ENCODE measurements at places on chromosomes 5 and 9. TPM values are rescaled to one million over a fixed set of nuclear protein-coding genes. Genes with fewer than 3 reads are reported as not detected.

DNA sequence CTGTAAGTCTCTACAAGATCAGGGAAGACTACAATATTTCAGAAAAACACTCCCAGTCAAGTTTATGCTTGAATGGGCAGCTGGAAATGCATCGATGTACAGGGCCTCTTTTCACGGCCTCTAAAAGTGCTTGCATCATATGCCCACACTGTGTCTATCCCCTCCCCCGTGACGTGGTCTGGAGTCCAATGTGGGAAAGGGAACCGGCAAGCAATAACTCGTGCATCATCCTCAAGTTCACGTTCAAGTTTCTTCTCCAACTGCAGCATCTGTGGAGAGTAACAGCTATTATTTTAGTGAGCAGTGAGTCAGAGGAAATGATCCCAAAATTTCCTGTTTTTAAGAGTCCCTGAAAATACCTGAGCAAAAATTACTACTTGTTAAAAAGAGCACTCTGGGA is 22.3 kb downstream of the ATPSCKMT start:
- no peak for DNase-seq

TLE1 gene
- polyA plus RNA-seq, result 72.6 TPM

DNA sequence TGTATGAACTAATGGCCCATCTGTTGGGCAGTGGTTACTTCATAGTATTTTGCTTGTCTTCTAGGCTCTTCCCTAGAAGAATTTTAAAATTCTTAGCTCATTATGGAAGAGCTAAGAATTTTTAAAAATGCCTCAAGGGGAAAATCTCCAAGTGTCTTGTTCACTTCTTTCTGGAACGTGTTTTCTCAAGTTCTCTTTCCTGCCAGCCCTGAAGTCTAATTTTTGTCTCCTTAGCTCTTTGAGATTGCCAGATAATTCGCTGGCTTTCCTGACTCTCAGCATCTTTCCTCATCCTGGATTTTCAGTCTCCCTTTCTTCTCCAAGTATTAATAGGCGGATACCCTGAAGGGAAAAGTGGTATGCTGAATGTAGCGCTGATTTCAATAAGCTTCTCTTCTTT is 395.4 kb downstream of the ARRDC3 start:
- no peak for DNase-seq

GRCh38 chr5:59188419-59189225 is 605.7 kb downstream of the RAB3C start:
- DNase-seq, result peak; percentile 41

GRCh38 chr9:35191105-35191504 is 29.3 kb downstream of the UNC13B start:
- no peak for DNase-seq

GRCh38 chr5:159732220-159732619 is 184.1 kb upstream of the ADRA1B start:
- no peak for DNase-seq

SLC1A3 gene
- polyA plus RNA-seq, result 3.0 TPM

IRGM gene
- polyA plus RNA-seq, result 0.72 TPM

DNA sequence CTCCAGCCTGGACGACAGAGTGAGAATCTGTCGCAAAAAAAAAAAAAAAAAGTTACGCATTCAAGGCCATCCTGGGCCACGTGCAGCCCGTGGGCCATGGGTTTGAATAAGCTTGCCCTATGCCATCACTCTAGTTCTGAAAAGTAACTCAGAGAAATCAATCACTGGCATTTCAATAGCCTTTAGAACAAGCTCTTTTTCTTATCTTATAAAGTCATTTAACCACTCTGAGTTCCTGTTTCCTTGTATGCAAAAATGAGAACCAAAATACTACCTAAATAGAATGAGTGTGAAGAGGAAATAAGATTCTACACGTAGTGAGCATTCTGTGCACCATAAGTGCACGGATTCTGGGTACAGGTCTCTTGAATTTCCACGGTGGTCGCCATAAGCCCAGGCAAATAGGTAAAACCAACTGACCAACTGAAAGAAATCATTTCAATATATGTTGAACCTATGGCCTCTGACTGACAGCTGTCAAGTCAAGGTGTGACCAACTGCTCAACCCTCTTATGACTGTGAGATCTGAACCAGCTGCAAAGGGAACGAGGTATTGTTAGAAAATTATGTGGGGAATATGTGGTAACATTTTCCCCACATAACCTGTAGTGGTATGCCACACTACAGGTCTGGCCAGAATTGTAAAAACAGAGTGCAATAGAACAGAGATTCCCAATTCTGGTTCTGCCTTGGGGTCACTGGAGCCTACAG is 143.9 kb upstream of the LHFPL2 start:
- DNase-seq, result no peak

ACOT12 gene
- polyA plus RNA-seq, result 0.68 TPM

DNA sequence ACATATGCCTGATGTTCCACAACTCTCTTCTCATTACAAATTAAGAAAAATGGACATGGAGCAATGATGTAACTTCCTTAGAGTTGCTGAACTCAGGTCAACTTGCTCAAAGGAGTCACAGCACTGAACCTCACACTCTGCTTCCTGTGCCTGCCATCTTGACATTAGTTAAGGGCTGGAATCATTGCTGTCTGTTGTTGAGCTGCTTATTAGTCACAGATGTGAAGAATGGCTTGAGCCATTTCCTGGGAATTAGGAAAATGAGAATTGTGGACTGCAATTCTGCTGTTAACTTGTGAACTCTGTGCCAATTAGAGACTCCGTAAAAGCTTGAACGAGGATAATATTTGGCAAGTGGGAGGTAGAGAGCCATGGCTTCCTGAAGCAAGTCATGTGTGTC is 212.0 kb downstream of the ADAMTS12 start:
- DNase-seq, result no peak

GRCh38 chr5:25744908-25745307 is 1100.1 kb upstream of the CDH10 start:
- no peak for DNase-seq

DNA sequence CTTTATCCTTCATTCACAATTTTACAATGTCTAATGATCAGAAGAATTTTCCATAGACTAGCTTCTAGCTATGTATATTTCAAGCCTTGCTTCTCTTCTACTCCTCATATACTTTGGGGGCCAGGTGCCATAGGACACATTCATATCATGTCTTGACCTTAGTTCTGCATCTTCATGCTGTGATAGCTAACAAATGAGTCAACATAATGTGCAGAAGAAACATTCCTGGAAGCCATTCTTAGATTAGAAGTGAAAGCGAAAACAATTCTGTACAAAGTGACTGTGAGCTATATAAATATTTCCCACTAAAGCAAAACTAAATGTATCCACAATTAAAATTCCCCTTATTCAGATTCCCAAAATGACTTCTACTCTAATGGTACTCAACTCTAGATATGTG is 320.2 kb upstream of the NREP start:
- no peak for DNase-seq

DNA sequence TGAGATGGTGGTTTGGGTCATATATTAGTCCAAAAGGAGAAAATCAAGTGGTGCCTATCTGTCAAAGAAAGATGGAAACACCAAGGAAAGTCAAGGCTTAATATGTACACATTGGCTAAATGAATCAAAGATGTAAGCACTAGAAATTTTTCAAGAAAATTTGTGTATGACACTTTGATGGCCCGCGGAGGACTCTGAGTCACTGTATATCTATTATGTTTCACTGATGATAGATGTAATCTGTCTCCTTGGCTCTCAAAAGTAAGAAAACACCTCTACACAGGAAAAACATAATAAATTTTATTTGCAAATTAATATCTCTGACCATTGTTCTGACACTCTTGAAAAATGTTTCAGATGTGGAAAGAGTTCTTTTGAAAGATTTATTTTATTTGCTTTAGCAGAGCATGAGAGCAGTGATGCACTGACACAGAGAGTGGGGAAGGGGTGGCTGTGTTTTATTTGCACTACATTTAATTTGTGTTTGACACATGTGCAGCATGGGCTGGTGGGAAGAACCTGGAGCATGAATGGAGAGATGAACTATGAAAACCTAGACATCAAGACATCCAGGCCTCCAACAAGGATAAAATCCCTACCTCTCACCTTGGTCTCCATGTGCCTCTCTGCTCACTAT is 180.8 kb upstream of the GAS1 start:
- no peak for DNase-seq

- no peak for DNase-seq
Observed at GRCh38 chr9:70412832-70413463, 1.5 kb downstream of the KLF9 start.

S1PR3 gene
- polyA plus RNA-seq, result 69.6 TPM

DNA sequence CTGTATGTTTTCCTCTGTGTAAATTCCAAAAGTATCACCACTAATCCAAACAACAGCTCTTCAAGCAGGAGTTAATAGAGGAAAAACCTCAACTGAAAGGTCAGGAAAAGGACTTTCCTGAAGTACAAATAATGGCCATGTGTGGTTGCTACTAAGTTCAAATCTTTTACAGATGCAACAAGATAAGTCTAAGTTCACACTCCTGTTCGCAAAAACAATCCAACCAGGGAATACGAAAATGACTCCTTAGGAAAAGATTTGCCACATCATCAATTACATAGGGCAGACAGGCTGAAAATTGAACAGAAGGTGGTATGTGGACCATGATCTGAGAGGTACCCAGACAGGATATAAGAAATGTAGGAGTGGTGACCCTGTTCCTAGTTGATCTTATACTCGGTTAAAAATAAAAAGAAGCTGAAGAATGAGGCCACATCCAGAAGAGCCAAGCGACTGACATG is 210.2 kb downstream of the TSSK1B start:
- DNase-seq, result no peak

THBS4 gene
- polyA plus RNA-seq, result 12.2 TPM

NAIP gene
- polyA plus RNA-seq, result 29.6 TPM

GRCh38 chr5:149941795-149942194 is 2.8 kb downstream of the PDE6A start:
- DNase-seq, result no peak

DNA sequence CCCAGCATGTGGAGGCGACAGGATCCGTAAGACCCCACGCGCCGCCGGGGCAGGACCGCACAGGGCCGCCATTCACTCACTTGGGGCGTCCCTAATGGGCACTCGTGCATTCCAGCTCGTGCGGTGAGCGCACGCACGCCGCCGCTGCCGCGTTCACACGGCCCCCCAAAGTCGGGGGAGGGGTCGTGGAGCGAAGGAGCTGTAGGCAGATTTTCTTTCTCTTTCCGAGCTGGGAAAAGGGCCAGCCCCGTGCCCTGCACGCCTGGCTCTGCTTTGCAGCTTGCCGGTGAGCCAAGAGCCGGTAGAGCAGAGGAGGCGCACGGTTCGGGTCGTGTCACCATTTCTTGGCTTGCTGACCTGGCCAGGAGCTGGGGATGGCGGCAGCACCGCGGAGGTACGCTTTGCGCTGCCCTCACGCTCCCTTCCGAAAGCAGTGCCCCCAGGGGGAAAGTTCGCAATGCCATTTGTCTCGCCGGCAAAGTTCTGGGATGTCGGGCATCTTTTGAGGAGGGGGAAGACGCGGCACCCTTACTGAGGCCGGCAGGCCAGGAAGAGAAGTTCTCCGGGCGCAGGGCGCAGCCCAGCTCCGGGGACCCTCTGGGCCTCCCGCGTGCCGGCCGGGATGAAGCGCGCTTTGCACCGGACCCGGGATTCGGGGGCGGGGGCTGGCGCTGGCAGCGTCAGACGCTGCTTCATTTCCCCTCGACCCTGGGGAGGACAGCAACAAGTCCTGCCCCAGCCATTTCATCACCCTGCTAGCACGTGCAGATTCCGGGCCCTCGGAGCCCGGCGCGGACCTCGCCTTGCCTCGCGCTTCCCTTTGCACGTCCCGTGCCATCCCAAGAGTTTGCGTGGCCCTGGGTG is 898 bp downstream of the STC2 start:
- no peak for DNase-seq

CDHR2 gene
- 0.49 TPM for polyA plus RNA-seq
